ENCODE measurements at places on chromosomes 7 and 10.

DNA sequence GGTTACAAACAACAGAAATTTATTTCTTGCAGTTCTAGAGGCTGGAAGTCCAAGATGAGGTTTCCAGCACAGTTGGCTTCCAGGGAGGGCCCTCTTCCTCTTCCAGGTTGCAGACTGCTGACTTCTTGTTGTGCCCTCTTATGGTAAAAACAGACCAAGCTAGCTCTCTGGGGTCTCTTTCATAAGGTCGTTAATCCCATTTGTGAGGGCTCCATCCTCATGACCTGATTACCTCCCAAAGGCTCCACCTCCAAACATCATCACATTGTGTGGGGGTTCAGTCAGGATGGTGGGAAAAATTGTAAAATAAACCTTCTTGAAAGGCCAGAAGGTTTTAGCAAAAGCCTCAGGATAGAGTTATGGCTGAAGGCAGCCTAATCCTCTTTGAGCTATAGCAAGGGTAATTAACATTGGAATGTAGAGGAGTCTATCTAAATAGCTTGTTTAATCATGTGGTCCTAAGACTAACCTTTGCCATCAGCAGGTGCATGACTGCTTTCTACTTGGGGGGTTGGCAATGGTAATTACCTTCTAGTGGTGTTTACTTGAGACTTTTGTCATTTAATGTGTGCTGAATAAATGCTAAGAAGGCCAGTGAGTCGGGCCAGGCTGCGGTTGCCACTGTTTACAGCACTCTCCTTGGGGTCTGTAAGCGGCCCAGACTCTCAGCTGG lies 80.8 kb downstream of the PPP1R17 start:
- DNase-seq, result no peak

GRCh38 chr7:23353172-23353571 lies 54.0 kb downstream of the MALSU1 start:
- no peak for DNase-seq

DNA sequence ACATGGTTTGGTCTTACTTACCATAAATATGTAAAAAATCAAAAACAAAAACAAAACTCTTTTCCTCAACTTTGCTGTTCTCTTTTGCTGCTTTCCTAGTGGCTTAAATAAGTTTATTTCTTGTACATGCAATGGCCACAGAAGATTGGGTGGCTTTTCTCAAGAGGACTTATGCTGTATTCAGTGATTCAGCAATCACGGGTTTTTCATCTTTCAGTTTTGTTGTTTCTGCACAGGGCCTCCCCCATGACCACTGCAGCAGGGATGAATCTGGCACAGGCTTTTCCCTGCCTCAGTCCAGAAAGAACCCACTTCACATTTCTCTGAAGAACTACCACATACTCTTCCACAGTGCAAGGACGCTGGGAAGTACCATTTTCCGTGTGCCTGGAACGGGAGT lies 355.0 kb downstream of the RNLS start:
- no peak for DNase-seq

DNA sequence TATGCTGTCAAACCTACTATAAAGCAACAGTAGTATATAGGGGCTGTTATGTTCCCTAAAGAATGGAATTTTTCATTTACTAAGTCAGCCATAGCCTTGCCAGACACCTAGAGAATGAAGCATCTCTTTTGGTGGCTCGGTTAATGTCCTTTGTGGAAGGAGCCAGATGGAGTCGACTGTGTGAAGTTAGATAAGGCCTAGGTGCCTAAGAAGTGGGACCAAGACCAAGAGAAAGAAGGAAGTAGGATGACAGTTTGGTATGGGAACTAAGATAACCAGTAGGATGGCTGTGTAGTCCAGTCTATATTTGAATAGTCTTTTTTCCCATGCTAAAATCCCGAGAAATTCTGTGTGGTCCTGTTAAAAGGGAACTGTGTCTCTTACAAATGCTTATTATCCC lies 62.2 kb downstream of the REEP3 start:
- DNase-seq, result no peak

GRCh38 chr7:108316708-108317107 lies 139.5 kb downstream of the NRCAM start:
- DNase-seq, result no peak

DNA sequence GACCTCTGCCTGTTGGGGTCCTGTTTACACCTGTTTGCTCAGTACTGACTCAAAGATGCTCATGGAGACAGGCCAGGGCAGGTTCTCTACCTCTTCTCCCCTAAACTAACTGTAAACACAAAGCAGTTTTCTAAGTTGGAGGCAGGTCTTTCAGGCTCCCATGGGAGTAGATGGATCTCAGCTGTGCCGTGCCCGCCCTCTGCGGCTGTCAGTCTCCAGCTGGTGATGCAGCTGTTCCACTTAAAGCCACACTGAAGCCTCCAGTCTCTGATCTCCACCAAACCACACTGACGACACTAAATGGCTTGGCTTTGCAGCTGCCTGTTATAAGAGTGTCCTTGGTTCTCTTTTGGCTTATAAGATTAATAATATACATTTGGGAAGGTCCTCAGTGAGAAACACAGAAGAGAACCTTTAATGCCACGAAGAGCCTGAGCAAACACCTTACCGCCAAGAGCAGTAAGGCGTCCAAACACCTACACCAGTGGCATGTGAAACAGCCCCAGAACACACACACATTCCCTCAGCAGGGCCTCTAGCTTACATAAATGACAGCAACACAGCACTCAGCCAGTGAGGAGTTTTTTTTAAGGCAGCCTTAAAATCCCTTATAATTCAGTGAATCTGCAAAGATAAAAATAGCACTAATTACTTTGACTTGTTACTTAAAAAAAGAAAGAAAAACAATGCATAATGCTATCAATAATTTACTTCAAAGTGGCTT lies 60.4 kb upstream of the KCNIP2 start:
- no peak for DNase-seq

- DNase-seq, result no peak
Measured at GRCh38 chr10:33331379-33331694, 3.1 kb downstream of the NRP1 start.

GRCh38 chr10:124648738-124649137 lies 95.4 kb downstream of the FAM53B start:
- peak; percentile 62 for DNase-seq

DNA sequence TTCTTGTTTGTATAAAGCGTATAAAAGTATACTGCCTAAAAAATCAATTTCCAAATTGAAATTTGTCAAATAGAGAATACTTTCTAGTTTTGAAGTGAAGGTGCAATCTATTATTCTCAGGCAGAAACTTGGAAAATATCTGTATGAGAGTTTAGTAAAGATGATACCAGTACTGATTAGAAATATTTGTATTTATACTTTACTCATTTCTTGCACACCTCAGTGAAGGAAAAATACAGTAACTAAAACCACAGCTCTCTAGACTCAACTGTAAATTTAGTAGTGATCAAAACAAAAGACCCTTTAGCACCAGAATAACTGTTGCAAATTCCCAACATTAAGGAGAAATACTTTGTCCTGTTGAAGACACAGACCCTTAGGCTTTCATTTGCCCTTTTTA lies 71.3 kb upstream of the CYP26C1 start:
- no peak for DNase-seq
